Astrocyte of the cerebellum (primary cell): ENCODE measurements at places on chromosomes 2 and 18.

DNA sequence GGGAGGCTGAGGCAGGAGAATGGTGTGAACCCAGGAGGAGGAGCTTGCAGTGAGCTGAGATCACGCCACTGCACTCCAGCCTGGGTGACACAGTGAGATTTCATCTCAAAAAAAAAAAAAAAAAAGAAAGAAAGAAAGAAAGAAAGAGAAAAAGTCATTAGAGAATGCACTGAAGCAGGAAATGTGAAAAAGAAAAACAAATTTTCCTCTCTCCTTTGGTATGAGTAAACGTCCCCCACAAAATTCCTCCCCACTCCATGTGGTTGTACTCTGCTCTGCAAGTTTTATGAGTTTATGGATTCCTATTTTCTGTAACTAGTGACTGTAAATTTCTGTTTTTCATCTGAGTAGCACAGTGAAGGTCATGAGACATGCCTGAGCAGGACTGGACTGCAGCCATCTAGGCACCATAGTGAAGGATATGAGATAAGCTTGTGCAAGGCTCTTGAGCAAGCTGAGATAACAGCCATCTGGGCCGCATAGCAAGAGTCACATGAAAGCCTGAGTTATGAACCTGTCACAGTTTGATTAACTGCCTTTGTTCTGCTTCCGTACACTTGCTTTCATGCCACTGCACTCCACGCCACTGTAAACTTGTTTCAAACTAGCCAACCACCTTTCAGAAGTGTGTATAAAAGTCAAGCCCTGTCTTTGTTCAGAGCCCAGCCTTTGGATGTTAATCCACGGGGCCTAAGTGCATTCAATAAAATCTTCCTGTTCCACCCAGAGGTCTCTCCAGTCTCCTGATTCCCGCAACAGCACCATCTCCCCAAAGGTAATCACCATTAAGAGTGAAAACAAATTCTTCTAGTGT lies 50.2 kb downstream of the SKA1 start:
- DNase-seq = no peak

GRCh38 chr18:56388571-56388970 lies 249.8 kb downstream of the TXNL1 start:
- DNase-seq = no peak

- no peak for DNase-seq
Observed at GRCh38 chr2:204177251-204177976, 240.9 kb downstream of the ICOS start.

- DNase-seq = no peak
Observed at GRCh38 chr2:118737684-118738083, 109.8 kb downstream of the EN1 start.

DNA sequence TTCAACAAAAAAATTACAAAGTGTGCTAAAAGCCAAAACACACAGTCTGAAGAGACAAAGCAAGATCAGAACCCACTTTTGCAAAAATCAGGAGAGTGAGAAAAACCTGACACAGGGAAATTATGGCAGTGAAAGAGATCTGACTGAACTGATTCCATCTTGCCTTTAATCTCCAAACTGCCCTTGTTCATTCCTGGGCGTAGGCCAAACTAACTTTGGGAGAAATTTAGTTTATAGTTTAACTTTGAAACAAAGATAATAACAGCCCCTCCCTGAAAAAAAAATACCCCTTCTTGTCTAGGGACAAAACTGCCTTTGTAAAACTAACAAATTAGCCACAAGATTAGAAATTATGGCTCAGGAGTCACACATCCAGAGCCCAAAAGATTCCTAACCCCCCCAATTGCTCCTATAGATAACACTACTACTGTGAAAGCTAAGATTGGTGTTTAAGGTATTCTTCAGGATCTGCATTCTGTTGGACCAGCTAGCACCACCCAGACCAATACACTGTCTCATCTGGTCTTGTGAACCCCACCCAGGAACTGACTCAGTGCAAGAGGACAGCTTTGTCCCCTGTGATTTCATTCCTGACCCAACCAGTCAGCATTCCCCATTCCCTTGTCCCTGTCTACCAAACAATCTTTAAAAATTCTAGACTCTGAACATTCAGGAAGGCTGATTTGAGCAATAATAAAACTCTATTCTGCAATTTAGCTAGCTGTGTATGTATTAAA lies 226.1 kb upstream of the SH3BP4 start:
- DNase-seq = no peak

- no peak for DNase-seq
Observed at GRCh38 chr2:64487256-64488049, 33.5 kb downstream of the LGALSL start.

DNA sequence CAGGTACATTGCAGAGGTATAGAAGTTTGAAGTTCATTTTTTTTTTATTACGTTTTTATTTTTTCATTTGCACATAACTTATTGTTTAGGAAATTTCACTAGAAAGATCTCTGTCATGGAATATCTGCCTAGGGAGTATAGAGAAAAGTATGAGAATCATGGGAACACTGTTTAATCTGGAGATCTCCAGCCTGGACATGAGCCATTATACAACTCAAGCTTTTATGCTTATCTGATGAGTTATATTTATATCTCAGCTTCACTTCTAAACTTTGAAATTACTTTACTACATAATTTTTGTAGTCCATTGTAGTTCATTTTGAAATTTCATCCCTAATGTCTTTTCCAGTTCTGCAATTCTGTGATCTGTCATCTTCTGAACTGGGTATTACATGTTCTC lies 515.6 kb downstream of the ERBB4 start:
- DNase-seq = no peak
